NCI-H1048 (cell line): ENCODE measurements at places on chromosomes 7 and 10.

DNA sequence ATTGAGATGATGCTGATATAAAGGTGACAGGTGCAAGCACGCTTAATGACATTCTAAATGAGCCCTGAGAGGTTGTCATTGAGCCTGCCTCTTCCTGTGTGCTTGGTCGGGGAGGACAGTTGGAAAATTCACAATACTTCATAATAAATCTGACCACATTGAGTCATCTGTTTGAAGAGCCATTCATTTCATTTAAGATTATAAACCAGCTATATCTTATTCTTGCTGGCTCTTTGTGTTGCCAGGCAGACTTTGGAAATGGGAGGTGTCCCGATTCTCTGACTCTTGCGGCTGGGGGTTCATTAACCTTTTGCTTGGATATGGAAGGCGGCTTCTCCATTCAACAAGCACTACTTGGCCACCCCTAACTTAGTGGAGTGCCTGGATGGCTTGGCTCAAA lies 198.2 kb downstream of the FANK1 start:
- DNase-seq = no peak

DNA sequence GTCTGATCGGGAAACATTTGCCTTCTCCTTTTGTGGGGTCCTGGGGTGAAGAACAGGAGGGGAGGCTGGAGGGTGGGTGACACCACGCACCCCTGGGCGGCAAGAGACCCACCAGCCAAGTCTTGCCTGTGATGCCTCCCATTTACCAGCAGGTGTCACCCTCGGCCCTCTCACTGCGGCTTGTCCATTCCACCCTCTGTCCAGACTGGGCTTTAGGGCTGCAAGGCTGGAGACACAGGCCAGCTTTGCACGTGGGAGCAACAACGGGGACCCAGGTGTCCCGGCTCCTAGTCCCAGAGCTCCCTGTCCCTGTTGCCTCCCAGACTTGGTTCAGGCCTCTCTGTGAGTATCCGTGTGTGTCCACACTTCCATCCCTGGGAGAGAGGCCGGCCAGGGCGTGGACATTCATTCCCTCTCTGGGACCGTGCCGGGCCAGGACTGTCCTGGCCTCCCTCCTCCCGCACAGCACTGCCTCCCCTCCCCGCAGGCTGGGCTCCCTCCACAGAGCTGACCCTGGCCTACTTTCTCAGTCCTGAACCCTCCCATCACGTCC lies 36.2 kb upstream of the GTF2IRD1 start:
- DNase-seq = no peak

- no peak for DNase-seq
Measured at GRCh38 chr10:132252412-132252811, 55.3 kb downstream of the STK32C start.

- DNase-seq = no peak
Measured at GRCh38 chr7:7136466-7137381, 45.6 kb upstream of the C1GALT1 start.

GRCh38 chr7:26201247-26202018 lies at the start of gene CBX3:
Gene CBX3, plus strand, starts transcription at chr7:26201745. Its CDS starts 1,254 bp downstream, at chr7:26202999.
- DNase-seq = peak; percentile 74

- no peak for DNase-seq
Measured at GRCh38 chr10:117929327-117930067, 117.2 kb downstream of the RAB11FIP2 start.

- no peak for DNase-seq
Measured at GRCh38 chr7:130872341-130872740, 138.3 kb upstream of the KLF14 start.

DNA sequence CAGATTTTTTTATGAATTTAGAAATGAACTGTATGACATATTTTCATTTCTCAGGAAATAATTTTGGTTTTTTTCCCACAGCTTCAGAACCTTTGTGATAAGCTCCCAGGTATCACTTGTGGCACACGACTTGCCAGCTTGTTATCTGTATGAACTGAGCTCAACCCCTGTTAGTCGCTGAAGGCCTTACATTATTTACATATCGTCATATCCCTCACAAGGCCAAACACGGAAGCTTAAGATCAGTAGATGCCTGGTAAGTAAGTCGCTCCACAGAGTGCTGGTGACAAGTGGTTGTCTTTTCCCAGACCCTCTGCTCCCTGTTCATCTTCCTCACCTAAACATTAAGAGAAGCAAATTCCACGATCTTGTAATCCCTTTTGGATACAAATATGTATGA lies 55.2 kb downstream of the RAPGEF5 start:
- no peak for DNase-seq

GRCh38 chr7:133761443-133761842 lies 365.7 kb upstream of the LRGUK start:
- no peak for DNase-seq

- no peak for DNase-seq
Measured at GRCh38 chr7:116799916-116800315, 62.5 kb upstream of the CAPZA2 start.

DNA sequence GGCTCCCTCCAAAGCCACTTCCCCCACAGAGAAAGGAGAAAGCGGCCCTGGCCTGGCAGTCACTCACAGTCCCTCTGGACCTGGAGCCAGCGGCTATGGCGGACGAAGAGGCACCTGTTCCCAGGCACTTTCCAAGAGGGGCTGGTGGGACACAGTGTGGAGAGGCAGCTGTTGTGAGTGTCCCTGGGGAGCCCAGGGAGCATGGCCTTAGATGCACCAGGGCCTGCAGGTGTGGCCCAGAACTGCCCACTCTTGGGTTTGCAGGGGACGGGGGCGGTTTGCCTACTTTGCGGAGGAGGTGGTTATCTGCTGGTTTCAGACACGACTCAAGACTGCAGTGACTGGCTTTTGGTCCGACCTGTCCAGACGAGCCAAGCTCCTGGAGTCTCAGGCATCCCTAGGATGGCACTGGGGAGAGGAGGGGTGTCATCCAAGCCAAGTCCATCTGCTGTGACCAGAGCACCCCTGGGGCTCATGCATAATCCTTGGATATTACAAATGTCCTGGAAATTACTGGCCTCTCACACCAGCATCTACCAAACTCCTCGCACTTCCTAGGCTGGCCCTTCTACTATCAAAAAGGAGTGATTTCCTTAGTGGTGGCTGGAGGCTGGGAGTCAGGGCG lies 18.4 kb downstream of the CTBP2 start:
- no peak for DNase-seq

DNA sequence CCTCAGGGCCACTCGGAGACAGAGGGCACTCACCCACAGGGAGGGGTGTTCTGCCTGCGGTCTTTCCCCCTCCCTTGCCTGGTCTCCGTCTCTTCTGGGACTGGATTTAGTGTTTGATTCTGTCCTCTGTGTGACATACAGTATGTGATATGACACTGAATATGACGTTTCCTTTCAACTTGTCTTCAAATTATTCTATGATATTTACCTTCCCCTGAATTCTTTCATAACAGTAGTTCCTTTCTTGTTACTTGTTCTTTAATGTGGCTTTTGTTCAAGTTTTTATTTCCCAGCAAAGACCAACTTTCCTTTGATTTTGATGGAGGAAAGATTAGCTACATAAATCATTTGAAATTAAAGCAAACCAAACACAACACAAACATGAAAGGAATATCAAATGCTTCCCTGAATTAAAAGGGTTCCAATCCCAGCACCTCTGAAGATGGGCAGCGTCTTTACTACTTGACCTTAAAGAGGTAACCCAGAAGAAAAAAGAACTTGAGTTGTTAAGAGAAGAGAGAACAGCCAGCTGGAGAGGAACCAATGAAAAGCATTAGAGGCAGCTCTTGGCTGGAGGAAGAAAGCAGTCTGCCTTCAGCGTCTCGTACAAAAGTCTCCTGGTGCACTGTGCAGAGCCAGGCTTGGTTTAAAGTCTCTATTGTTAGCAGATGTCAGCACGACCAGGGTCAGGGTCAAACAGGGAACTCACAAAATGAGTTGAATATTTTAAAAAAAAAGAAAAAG lies 18.3 kb upstream of the RHEB start:
- DNase-seq = no peak

DNA sequence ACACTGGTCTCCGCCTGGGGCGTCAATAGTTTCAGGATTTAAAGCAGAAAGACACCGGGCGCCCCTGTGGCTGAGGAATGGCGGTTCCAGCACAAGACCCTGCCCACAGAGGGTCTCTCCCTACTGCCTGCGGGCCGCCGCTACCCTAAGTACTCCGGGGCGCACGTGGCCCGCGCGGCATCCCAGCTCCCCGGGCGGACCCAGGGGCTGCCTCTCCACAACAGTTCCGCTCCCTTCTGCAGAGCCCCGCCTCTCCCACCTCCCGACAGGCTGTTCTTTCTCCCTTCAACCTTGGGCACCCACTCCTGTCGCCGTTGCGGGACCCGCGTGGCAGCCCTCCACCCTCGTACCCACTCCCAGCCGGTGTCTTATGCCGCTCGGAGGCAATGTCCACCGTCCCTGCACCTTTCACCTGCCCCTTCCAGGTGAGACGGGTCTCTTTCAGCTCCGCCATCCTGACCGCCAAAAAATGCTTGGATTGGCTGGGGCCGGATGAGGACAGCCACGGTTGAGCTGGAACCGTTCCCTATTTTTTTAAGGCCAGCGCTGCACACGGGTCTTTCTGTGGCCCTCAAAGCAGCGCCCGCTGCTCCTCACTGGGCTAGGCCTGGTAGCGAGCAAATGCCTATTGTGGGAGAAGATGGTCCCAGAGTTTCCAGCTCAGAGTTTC lies 1.6 kb upstream of the NKX2-3 start:
- DNase-seq = no peak

- no peak for DNase-seq
Measured at GRCh38 chr7:157079116-157079515, 59.6 kb upstream of the UBE3C start.

DNA sequence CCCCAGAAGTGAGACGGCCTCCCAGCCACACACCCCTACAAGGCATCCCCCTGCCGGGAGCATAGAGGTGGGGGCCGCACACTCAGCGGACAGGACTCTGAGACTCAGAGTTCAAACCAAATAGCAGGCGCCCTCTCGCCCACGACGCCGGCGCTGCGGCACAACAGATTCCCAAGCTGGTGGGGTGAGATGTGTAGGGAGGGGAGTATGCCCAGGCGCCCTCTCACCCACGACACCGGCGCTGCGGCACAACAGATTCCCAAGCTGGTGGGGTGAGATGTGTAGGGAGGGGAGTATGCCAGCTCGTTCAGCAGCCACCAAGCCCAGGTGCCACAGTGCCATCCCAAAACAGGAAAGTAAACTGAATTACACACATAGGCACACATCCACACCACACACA lies 64.7 kb downstream of the TCERG1L start:
- no peak for DNase-seq

DNA sequence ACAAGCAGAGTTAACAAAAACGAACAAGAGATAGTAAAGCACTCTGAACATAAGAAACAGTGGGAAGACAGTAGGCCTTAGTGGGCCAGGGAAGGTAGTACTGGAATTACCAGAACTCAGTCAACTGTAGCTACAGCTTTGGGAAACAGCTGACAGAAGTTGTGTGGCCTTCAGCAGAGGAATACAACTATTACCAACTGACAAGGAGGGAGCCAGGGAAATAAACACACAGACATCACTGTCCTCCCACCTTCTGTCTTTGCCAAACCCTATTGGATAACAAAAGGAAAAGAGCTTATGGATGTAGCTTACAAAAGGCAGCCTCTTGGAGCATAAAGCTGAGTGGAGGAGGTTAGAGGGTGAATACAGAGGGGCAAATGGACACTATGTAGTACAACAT lies 15.4 kb downstream of the MICU1 start:
- DNase-seq = no peak

- DNase-seq = no peak
Measured at GRCh38 chr10:50629495-50630122, 5.9 kb upstream of the SGMS1 start.

DNA sequence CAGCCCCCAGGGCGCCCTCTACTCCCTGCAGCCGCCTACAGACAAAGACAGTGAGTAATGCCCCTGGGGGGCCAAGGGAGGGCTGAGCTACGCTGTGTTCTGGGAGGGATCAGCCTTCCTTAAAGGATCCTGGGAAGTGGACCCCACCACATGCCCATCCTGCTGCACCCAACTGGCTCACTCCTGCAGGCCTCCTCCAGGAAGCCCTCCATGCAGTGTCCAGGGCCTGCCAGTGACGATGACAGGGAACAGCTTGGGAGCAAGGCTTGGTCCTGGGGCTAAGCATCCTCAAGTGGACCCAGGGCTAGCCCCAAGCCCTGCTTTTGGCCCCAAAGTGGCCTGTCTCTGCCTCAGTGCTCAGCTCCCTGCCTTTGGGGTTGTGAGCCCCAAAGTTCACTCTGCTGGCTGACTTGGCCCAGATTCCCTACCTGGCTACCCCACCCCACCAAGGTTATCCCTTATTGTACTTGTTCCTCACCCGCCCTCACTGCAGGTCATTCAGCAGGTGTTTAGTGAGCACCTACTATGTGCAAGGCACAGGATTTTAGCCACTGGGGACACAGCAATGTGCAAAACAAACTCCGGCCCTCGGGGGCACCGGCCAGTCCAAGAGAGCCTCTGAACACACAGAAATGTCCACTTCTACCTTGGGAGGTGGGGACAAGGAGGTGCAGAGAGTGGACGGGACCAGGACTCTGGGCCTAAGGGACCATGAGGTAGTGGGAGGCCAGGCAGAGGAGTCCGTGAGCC lies 83.5 kb downstream of the MYL10 start:
- DNase-seq = no peak

DNA sequence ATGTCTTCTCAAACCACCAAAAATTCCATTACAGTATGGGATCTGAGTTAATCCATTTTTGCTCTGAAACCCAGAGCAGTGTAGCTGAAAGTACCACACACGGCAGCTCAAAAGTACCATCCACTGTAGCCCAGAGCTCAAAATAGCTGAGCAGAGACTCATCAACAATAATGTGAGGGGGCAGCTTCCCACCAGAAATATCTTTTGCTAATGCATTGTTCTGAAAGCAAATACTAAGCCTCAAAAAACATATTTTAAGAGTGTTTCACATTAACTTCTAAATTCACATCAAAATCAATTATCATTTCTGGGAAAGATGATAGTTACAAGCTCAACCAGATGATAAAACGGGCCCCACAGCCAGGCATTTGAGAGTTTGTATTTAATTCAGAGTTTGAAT lies 73.7 kb downstream of the ABLIM1 start:
- no peak for DNase-seq
